ENCODE measurements at places on chromosomes 7 and 10. TPM values are rescaled to one million over a fixed set of nuclear protein-coding genes. Genes with fewer than 3 reads are reported as not detected.

DNA sequence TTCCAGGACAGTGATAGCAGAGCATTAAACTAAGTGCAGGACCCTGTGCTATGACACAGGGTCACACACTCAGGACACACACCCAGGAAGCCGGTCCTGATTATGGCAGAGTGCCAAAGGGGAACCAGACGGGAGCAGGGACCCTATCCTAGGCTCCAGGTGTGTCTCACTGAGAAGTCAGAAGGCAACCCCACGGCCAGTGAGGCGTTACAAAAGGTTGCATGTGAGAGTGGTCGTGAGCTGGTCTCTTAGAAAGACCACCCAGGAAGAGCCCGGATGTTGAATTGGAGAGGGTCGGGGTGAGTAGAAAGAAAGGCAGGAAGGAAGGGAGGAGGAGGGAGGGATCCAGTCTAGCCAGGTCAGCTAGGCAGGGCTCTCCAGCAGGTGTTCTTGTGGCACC lies 31.0 kb downstream of the FRMPD2 start:
- no peak for DNase-seq

Gene FAM25C
- polyA plus RNA-seq: not detected

Gene PRSS37
- polyA plus RNA-seq: 0.40 TPM

DNA sequence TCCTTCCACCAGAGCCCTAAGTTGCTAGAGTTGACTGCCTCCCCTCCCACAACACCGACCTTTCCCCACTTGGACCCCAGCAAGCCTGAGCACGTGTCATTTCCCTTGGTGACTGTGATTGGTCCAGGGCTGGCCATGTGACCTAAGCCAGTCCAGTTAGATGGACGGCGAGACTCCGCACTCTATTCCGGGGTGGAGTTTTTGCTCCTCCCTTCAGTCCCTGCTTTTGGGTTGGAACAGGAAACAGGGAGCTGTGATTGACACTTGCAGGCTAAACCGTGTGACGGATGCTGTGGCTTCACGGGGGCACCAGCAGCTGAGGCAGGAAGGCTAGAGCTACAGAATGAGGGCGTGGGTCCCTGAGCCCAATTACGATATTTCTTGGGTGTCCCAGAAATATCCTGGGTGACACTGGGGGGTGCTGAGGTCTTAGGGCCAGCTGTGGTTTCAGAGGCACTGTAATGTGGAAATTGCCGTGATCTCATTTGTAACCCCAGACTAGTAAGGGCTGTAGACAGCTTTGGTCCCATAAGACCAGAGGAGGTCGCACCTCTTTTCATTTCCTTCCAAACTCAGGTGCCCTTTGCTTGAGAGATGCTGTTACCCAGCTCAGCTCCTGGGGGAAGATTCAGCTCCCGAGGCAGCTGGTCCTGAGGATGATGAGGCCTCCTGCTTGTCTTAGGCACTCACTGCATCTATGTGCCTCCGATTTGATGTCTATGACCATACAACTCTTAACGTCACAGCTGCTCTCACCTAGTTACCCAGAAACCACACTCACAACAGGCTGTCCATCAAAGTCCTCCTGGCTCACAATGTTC lies 102.7 kb upstream of the NPTX2 start:
- no peak for DNase-seq

Gene NPFFR1
- 0.10 TPM for polyA plus RNA-seq

Gene LIPF
- 0.41 TPM for polyA plus RNA-seq

Gene TSPAN15
- polyA plus RNA-seq: 73.9 TPM

- DNase-seq: no peak
Observed at GRCh38 chr7:134654104-134654775, 7.6 kb downstream of the BPGM start.

- DNase-seq: no peak
Observed at GRCh38 chr10:50396491-50397311, 145.4 kb upstream of the ASAH2 start.

DNA sequence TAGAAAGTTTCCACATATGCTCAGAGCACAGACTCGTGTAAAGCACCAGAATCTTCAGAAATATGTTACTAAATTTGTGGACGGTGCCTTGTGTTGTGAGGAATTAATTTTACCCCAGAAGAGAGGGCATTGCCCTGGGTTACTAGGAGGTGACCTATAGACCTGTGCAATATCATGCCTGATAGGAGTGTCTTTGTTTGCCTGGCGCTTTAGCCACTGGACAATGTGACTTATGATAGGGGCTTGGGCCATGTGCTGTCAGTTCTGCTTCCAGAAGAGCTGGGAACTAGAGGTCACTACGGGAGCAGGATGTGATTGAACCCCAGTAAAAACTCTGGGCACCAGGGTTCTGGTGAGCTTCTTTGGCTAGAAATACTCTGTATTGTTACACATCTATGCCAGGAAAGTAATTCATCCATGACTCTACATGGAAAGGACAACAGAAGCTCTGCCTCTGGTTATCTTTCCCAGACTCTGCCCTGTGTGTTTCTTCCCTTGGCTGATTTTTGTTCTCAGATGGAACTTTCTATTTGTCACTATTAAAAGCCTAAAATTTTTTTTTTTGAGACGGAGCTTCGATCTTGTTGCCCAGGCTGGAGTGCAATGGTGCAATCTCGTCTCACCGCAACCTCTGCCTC lies 75.5 kb downstream of the SIRT1 start:
- DNase-seq: no peak

GRCh38 chr10:125017547-125018298 lies 75.8 kb downstream of the ZRANB1 start:
- no peak for DNase-seq

DNA sequence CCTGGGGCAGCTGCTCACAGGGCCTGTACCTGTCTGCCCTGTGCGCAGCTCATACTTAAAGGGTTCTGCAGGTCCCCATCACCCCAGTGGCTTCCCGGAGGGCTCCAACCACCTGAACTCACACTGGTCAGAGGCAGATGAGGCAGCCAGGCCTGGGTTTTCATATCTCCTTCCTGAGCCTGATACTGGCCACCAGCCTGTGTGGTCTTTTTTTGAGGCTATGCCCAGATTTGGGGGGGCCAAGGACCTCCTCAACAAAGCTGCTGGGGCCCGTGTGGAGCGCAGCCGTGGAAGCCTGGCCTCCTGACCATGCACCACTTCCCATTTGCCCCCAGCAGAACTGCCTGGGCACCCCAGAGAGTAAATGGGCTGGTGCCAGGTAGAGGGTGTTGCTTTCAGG lies 25.7 kb downstream of the PNLIPRP2 start:
- no peak for DNase-seq

Gene TLX1
- 0.10 TPM for polyA plus RNA-seq

GRCh38 chr7:151189038-151189437 lies 2.0 kb upstream of the ASB10 start:
- no peak for DNase-seq

- DNase-seq: no peak
Observed at GRCh38 chr7:7671361-7671760, 30.8 kb downstream of the UMAD1 start.

- DNase-seq: no peak
Observed at GRCh38 chr7:6167587-6168476, 104.6 kb downstream of the CYTH3 start.

DNA sequence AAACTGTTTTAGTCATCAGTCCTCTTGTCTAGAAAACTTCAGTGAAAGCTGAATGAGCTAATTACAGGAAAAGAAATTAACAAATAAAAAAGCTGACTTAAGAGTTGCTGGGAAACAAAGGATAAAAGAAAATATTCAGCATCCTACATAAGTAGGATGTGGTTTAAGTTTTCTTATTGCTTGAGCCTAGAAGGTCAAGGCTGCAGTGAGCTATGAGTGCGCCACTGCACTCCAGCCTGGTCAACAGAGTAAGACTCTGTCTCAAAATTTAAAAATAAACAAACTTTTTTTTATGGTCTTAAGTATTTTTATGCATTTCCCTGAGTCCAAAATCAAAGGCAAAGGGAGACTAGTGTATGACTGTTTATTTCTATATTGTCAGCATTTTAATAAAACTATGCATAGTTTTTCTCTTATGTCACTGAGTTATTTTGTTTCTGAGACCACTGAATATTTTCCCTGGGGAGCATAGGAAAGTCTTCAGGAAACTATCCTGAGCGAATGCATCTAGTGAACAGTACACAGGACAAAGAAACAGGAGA lies 40.0 kb upstream of the LRRN3 start:
- DNase-seq: no peak

DNA sequence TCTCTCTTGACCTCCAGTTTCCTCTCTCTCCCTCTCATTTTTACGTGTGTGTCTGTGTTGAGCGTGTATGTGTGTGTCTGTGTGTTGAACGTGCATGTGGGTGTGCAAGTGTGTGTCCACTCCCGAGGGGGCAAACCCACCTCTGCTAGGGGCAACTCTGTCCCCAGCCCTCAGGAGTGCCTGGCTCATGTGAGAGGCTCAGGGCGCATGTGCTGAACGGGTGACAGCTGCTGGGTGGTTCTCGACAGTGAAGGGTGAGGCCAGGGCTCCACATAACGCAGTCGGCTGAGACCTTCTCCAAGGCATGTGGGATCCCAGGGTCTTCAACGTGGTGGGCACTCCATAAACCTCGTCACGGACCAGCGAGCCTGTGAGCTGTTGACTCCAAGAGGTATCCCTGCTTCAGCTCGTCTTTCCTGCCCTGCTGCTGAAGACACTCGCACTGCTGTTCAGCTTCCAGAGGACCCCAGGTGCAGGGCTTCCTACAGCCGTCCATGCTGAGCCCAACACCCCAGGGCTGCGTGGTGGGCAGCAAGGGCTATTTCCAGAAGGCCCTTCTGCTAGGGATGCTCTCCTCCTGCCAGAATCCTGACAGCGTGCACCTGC lies 361.6 kb upstream of the SHH start:
- DNase-seq: no peak

Gene THNSL1
- 17.9 TPM for polyA plus RNA-seq

DNA sequence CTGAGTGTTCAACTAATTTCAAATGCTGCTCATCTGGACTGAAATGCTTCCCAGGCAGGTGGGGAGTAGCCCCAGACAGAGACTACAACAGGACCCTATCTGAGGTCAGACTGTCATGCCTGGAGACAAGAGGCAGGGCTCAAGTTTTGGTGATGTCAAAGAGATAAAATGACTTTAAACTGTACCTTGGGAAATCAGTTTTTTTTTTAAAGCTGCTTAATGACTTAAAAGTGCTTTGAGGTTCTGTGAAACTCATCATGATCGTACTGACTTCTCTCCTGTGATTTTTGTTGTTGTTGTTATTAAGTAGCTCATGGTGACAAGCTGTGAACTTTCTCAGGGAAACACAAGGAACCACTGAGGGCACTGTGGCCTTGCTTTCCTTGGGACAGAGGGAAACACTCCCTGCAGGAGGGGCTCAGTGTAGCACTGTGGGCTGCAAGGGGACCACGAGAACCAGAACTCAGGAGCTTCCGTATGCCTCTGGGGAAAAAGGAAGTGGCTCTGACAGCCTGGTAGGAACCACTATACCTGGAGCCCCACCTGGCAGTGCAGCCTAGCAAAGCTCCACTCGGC lies 9.5 kb downstream of the HIPK2 start:
- DNase-seq: no peak

DNA sequence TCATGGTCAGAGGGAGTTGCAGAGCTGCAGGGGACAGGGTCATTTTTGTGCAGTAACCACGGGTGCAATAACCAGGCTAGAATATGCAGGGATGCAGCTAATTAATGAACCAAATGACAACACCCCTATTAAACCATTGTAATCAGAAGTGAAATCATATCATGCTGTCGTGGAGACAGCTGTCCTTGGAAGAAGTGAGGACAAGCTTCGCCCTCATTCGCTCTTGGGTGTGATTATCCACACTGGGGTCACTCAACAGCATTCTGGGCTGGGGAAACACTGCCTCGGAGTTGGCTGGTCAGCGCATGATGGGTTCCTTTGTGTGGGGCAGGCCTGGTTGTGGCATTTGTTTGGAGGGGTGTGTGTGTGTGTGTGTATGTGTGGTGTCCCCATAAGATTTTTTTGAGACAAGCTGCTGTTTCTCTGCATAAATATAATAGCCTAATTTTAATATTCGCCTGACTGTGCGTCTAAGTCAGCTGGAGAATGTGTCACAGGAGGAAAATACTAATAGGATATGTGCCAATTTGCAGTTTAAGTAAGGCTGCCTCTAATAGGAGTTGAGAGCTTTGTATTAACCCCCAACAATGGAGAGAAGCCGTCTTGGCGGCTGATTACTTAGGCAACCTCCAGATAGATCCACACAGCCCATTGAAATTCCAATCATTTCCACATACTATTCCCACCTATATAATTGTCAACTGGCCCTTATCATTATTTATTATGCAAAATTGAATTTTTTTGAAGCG lies 149.4 kb downstream of the DNAJB6 start:
- no peak for DNase-seq

DNA sequence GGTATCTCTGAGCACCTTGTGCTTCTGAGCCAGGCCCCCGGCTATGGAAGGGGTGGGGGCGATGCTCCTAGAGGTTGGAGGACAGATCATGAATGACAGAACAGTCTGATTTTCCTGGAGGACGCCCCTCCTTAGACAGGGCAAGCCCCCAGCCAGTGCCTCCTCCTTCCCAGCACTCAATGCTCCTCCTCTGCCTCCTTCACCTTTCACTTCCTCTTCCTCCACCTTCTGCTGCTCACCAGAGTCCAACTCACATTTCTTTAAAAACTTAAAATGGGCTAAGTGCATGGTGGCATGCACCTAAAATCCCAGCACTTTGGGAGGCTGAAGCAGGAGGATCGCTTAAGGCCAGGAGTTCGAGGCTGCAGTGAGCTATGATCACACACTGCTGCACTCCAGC lies 71.1 kb upstream of the CUX1 start:
- DNase-seq: no peak

DNA sequence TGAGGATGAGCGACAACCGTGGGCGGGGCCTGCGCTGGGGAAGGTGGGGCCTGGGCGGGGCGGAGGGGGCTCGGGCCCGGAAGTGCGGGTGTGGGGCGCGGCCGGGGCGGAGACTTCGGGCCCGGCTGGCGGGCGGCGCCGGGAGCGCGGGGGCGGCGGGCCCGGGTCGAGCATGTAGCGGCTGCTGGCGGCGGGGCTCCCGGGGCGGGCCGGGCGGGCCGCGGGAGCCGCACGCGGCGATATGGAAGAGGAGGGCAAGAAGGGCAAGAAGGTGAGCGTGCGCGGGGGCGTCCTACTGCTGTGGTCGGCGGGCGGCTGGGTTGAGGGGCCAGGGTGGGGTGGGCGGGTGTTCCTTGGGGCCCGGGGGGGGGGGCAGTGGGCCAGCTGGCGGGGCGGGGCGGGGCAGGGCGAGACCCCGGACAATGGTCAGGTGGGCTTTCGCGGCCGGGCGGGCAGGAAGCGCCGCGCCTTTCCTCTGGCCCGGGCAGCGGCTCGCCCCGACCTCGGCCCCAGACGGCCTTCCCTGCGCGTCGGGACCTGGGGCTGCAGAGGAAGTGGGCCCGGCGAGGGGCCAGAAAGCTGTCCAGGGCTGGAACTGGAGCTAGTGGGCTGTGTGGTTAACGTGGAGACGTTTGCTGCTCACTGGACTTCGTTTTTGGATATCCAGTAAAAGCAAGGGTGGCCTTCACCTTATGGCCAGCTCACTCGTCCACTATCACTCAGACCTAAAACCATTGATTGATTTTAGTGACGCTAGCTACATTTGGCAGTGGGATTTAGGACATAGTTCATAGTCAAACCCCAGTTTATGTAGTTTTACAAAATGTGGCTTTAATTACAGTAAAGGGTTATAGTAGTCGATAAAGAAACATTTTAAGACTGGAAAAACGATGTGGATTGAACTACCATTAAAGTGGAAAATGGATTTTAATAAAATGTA lies at the start of gene CCM2:
CCM2 (plus strand) TSS at position 109 of the 940 bp plus-strand sequence; CDS start at position 242, 133 bp downstream.
- DNase-seq: no peak

Gene C10orf90
- polyA plus RNA-seq: 0.63 TPM

All from left renal pelvis (tissue), 4 donors.